ENCODE measurements at places on chromosomes 2 and 18.

DNA sequence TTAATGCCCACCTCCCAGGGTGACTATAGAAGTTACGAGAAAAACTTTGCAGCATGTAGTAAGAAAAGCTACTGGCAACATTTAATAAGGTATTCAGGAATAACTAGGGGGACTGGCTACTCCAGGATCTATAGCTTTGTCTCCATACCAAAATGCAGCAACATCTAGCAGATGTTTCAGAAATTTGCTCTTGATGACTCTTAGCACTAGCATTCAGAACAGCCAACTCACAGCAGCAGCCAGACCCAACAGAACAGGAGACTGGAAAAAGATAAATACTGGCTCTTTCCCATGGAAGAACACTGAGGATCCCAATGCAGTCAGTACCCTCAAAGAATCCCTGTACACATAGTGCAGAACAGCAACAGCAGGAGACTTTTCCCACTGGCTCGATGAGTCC is 105.0 kb downstream of the PRKRA start:
- no peak for DNase-seq

DNA sequence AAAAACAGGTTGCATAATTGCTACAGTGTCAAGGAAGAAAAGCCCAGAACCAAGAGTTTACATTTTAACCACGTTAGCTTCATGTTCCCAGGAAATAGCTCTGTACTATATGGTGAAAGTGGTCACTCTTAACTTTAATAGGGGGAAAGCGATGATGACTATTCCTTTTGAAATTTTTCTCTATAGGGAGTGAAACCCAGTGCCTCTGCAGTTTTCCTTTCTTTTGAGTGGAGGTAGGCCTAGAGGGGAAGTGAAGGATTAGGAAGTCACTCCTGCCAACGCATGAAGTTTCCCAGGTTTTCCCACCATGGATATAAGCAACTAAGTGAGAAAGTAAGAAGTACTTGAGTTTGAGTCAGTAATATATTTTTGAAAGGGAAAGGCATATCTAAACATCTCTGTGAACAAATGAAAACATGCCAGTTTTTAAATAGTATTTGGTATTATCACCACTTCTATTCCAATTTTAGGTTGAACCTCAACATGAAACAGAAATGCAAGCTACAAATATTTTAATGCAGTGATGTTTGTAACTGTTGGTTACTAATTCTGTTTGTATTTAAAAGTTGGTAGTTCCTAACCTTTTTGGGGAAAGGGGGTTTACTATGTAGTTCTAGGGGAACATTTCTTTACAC is 91.9 kb downstream of the VRK2 start:
- no peak for DNase-seq

- DNase-seq = no peak
These were observed 16.9 kb downstream of the IMPA2 start for GRCh38 chr18:11998193-11998592.

GRCh38 chr2:144516981-144517865 is 2.7 kb downstream of the ZEB2 start:
- DNase-seq = peak; percentile 69

- DNase-seq = no peak
These were observed 57.4 kb upstream of the LGALSL start for GRCh38 chr2:64396551-64396950.

DNA sequence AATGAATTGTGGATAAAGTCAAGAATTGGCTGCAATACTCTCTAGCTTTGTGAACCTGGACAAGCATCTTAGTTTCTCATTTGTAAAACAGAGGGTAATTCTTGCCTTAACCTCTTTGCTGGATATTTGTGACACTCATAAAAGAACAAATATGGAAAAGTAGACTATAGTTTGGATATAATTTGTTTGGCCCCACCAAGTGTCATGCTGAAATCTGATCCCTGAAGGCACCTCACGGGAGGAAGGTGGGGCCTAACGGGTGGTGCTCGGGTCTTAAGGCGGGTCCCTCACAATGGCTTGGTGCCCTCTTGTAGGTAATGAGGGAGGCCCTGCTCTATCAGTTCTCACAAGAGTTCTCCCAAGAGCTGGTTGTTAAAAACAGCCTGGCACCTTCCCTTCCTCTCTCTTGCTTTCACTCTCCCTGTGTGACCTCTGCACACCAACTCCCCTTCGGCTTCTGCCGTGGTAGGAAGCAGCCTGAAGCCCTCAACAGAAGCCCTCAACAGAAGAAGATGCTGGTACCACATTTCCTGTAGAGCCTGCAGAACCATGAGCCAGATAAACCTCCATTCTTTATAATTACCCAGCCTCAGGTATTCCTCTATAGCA is 37.4 kb downstream of the ARL4C start:
- no peak for DNase-seq

- no peak for DNase-seq
These were observed 144.7 kb downstream of the NDUFA10 start for GRCh38 chr2:239880396-239880795.

DNA sequence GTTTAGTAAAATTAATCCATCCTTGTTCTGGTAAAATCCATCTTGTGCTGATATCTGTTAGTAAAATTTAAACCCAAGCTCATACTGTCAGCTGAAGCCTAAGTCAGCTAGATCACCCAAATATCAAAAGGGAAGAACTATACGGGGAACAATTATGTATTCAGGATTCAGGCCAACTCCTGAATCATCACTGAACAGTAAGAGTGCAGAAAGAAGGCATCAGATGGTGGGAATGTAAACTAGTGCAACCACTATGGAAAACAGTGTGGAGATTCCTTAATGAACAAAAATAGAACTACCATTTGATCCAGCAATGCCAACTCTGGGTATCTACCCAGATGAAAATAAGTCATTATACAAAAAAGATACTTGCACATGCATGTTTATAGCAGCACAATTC is 81.8 kb downstream of the RAPGEF4 start:
- DNase-seq = no peak

- no peak for DNase-seq
These were observed 246.1 kb downstream of the DYSF start for GRCh38 chr2:71699428-71699827.

GRCh38 chr2:30915486-30915885 is 108.2 kb upstream of the CAPN13 start:
- DNase-seq = no peak

DNA sequence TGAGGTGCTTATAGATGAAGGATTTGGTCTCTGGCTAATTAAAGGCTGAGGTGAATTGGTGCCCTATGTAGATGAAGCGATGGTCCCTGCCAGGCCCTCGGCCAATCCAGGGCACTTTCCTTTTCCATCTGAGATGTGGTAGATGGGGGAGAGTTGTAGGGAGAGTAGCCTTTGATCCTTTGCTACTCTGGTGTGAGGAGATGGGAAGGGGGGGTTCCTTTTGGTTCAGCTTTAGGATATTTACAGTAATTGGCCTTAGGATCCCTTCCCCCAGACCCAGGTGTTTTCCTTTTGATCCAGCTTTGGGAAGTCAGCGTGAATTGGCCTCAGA is 5.4 kb upstream of the ZC3H8 start:
- no peak for DNase-seq

DNA sequence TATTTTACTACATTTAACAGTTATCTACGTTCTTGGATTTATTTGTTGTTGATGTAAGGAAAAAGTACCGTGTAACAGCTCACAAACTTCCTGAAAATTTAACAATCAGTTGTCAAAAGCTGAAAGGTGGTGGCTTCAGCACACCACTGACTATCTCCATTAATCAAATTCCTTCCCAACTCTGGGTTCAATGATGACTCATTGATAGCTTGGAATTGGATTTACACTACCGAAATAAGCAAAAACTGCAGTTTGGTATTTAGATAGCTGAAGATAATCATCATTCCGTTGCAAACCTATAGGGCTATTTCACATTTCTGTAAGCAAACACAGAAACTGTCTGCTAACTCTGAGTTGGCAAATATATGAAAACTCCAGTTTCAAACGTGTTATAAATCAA is 322.3 kb upstream of the TFPI start:
- DNase-seq = no peak

DNA sequence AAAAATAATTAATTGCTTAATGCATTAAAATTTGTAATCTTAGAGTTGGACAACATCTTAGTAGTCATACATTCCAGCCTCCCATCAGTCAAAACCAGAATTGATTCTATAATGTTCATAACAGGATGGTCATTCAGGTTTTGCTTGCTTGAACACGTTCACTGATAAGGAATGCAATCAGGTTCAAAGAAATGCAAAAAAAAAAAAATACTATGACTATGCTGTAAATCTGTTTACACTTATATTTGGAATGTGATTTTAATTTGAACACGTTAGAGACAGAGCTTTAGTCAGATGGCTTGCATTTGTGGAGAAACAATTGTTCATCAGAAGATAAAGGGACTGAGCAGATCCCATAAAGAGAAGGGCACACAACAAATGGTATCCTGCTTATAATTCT is 131.3 kb upstream of the UNC80 start:
- no peak for DNase-seq
